ENCODE measurements at places on chromosomes 2 and 18.

DNA sequence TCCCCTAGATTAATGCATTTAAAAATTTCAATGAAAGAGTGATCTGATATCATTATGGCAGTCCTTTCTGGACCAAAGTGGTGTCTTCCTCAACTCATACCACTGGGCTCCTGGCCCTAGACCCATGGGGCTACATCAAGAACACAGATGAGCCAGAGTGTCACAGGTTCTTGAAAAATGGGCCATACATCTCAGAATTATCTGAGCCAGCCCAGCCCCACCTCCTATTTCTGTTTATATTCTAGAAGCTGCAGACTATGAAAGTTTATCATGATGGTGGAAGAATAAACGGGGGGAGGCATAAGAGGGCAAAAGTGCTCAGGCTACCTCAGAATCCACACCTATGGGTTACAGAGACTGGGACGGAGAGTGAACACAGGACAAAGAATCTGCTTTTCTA, 120.6 kb upstream of the TACR1 start:
- no peak for DNase-seq

DNA sequence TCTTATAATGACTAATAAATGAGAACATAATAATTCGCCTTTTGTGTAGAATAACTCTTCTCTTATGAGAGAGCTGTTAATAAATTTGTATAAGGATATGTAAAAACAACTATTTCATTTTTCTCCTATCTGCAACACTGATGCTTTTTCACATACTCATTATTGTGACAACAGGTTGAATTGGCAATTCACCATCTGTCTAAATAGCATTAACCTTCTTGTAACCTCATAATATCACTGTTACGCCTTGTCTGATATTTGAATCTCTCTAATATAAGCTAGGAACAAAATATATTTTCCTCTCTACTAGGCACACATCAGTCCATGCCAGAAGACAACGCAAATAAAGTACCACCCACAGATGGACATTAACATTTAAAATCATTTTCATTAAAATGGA, 938.9 kb downstream of the CPS1 start:
- no peak for DNase-seq

- DNase-seq: no peak
Observed at GRCh38 chr2:223122781-223123180, 70.8 kb downstream of the KCNE4 start.

DNA sequence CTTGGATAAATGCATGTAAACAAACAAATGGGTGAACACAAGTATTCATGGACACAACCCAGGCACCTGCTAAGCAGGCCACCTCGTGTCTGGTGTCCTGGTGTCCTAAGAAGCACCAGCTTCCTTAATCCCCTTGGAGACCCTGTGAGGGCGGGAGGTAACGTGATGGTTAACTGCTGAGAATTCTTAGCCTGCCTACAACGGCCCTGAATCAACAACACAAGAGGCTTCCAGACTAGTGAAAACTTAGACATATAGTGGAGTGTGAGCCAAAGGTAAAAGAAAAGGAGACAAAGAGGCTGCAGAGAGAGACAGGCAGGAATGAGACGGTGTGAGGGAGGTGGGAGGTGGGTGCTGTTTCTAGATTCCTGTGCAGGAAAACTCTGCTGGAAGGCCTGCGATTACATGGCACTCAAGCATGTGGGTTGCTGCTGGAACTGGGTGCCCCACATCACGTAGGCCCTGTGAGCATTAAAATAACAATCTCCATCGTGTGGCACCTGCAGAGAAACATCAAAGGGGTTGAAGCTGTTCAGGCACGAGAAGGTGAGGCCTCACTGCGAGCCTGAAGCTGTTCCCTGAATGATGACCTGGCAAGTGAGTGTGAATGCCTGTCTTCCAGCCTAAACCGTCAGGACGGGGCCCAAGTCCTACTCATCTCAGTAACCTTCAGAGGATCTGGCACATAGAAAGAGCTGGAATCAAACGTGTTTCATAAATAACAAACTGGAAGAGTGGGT, 64.2 kb downstream of the RPL37A start:
- DNase-seq: no peak

GRCh38 chr2:46847185-46847710, 68.4 kb downstream of the MCFD2 start:
- peak; percentile 62 for DNase-seq

DNA sequence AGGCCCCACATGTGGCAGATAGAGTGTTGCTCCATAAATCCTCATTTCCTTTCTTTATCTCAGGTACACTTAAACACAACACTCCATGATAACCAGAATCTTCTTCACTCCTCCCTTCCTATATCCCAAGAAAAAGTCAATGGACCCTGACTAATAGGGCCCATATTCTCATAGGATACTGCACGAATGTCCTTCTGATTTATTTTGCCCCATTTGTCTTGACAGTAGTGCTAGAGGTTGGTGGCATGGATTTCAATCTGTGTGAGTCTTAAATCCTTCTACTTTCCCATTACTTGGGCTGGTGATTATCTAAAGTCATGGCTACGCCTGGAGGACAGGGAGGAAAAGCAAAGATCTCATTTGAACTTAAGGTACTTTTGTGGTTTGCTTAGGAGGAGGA, 156.0 kb downstream of the ACOXL start:
- no peak for DNase-seq

- no peak for DNase-seq
Observed at GRCh38 chr2:100756704-100757103, 63.2 kb upstream of the NPAS2 start.

- DNase-seq: no peak
Observed at GRCh38 chr2:54619660-54620231, 103.7 kb upstream of the EML6 start.

GRCh38 chr2:168773719-168774521, 28.5 kb upstream of the NOSTRIN start:
- no peak for DNase-seq

GRCh38 chr2:208781166-208781565, 374.6 kb downstream of the PTH2R start:
- DNase-seq: no peak

DNA sequence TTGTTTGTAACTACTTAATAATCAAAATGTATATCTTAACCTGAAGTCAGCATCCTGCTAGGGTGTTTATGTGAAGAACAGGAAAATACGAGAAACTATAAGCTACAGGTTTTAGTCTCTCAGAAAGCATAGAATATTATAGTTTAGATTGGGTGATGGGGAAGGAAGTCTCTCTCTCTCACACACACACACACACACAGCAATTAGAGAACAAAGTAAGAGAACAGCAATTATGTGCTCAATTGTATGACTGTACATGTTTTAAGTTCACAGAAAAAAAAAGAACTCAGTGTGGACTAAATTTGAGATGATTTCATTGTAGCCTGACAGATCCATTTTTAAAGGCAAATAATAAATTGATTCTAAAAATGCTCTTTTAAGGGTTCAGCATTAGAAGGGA, 94.3 kb upstream of the ZNF516 start:
- no peak for DNase-seq

- DNase-seq: no peak
Observed at GRCh38 chr2:209076151-209076550, 347.7 kb upstream of the MAP2 start.

- DNase-seq: peak; percentile 57
Observed at GRCh38 chr2:26292646-26293045, 47.9 kb downstream of the HADHB start.

- DNase-seq: no peak
Observed at GRCh38 chr2:83901317-83901716, 557.8 kb downstream of the SUCLG1 start.

- no peak for DNase-seq
Observed at GRCh38 chr2:197958592-197959150, 154.3 kb downstream of the PLCL1 start.

DNA sequence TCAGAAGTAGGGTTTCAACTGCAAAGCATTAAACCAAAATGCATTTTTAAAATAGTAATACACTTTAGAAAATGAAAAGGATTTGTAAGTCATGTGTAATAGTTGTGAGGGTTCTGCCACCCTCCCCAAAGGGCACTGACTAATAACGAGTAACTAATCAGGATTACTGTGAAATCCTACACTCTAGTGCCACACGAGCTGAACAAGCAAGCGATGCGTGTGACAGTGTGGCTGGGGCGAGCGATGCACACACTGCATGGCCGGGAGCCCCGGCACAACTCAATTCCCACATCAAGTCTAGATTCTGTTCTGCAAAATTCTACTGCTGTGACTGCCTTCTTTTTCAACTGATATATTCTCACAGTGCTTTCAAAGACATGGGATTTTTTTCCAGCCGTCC, 156.4 kb downstream of the SEPTIN10 start:
- DNase-seq: no peak

DNA sequence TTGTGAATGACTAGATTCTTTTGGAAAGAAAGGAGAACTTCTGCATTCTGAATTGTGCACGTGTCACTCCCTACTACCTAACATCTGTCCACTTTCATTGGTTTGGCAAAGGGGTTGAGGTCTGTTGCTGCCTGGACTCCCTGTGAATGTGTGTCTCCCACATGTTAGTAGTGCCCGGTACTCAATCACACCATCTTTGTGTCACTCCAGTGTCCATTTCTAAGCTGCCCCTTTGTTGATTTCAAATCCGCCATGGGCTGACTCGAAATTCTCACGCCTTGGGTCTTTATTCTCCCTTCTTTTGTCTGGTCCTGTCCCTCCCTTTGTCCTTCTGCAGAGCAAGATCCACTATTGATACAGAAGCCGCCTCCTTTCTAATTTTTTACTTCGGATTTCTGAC, 7.5 kb downstream of the DPYSL5 start:
- DNase-seq: no peak

DNA sequence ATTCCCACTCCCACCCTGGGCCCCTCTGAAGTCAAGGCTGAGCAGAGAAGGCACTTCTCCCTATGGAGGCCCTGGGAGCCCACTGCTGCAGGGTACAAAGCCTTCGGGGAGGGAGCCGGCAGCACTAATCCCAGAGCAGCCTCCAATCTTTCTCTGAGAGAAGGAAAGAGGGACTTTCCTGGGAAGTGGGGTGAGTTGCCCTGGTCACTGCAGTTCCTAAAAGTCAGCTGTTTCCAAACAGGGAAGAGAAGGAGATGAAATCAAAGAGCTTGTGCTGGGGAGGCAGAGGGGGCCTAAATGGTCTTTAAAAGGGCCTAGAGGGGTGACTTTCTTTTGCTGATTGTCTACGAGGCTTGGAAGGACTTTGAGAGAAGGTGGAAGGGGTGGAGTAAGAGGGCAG, 264.7 kb downstream of the TNS1 start:
- DNase-seq: no peak

DNA sequence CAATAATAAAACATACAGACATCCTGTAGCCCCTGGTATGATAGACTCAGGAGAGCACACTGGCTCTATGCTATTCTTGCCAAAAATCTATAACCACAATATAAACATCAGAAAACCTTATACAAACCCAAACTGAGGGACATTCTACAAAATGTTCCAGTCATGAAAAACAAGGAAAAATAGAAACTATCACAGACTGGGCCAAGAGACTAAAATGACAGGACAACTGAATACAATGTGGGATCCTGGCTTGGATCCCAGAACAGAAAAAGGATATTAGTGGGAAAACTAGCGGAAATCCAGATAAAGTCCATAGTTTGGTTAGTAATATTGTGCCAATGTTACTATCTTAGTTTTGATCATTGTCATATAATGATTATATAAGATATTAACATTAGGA, 29.6 kb upstream of the EPAS1 start:
- DNase-seq: no peak
